ENCODE measurements at places on chromosomes 5 and 9. TPM values are rescaled to one million over a fixed set of nuclear protein-coding genes. Genes with fewer than 3 reads are reported as not detected.
A peak's percentile ranks its signal among the peaks of the same experiment; 100 is the strongest.

DNA sequence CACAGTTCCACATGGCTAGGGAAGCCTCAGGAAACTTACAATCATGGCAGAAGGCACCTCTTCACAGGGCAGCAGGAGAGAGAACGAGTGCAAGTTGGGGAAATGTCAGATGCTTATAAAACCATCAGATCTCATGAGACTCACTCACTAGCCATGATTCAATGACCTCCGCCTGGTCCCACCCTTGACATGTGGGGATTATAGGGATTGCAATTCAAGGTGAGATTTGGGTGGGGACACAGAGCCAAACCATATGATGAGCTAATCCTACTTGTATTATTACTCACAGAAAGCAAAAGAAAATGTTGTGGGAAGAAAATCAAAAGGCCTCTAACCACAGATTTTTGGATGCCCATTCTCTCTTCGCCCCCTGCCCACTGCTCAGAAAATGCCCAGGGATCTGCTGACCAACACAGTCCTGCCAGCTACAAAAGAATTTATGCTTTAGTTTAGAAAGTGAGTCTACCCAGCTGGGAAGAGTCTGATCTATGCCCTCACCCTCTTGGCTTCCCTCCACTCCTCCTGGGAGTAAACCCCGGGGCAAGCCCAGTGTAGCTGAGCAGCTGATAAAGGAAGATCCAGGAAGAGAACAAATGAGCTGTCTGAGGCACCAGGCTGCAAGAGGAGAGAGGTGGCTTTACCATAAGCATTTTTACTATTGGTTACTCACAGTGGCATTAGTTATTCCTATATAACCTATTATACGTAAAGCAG lies 53.1 kb downstream of the RNF130 start:
- H3K4me3 ChIP-seq: no peak overlapping the region
- H3K4me1 ChIP-seq: no peaks in the 10 kb centered on the region
- H3K36me3 ChIP-seq: no peaks in the 10 kb centered on the region
- no peaks in the 10 kb centered on the region for H3K27me3 ChIP-seq

DNA sequence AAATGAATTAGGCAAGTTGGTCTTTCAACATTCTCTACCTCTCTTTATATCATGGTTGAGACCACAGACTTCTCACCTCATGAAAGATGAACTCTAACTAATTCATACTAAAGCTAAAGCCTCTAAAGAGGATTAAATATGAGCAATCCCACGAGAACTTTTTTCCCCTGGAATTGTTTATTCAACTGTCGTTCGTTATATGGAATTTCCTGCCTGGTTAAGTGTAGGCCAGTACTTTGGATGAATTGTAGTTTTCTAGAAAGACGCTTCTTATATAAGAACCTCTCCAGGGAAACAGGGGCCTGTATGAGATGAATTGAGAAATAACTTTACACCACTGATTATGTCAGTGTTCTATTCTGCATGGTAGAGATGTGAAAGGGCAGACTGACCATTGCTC lies 42.9 kb downstream of the PDCD1LG2 start:
- H3K4me3 ChIP-seq: no peak overlapping the region
- peaks cover 34% of the 10 kb centered on the region for H3K27me3 ChIP-seq
- no peak overlapping the region for H3K27ac ChIP-seq
- no peaks in the 10 kb centered on the region for H3K4me1 ChIP-seq
- DNase-seq: no peak

The ZNF618 gene
- 18.0 TPM for total RNA-seq

- H3K36me3 ChIP-seq: peaks cover 5% of the 10 kb centered on the region
- no peak for DNase-seq
- peaks cover 27% of the 10 kb centered on the region for H3K4me1 ChIP-seq
- peak overlapping the region; percentile 52 for H3K4me3 ChIP-seq
- no peaks in the 10 kb centered on the region for H3K27me3 ChIP-seq
Measured at GRCh38 chr9:131677444-131678180, 62.3 kb downstream of the RAPGEF1 start.

DNA sequence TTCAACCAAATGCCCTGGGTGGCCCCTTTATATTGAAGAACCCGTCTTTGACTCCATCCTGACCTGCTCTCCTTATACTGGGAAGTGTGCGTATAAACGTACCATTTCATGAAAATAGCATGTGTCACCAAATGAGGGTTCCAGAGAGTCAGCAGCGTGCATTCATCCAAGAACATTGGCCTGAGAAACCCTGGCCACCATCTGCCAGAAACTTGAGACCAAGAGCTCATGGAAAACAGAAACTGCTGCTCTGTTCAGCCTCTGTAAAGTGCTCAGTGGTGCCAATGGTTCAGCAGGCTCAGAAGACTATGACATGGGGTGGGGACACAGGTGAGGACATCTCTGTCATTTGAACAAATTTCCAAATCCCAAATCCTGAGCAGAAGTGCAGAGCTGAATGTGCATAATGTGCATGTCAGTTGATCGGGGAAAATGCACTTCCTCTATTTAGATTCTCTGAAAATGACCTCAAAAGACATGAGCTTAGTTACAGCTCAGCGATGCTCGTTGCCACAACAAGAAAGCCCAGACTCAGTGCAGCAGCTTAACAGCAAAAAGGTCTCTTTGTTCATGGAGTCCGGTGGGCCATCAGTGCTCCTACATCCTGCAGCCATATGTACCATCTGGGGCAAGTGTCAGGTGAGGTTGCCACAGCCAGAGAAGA lies 176.1 kb downstream of the ATPSCKMT start:
- DNase-seq: no peak
- no peak overlapping the region for H3K27ac ChIP-seq
- H3K27me3 ChIP-seq: peaks cover 47% of the 10 kb centered on the region
- no peaks in the 10 kb centered on the region for H3K4me1 ChIP-seq
- H3K4me3 ChIP-seq: no peak overlapping the region

- H3K27me3 ChIP-seq: peaks cover 91% of the 10 kb centered on the region
- no peaks in the 10 kb centered on the region for H3K4me1 ChIP-seq
- H3K4me3 ChIP-seq: peak overlapping the region; percentile 54
- DNase-seq: peak; percentile 33
- no peaks in the 10 kb centered on the region for H3K36me3 ChIP-seq
Measured at GRCh38 chr9:109640580-109641371, 139.2 kb upstream of the PALM2AKAP2 start.

GRCh38 chr9:136965771-136966484 lies 11.4 kb upstream of the PTGDS start:
- no peaks in the 10 kb centered on the region for H3K4me1 ChIP-seq
- peaks cover 11% of the 10 kb centered on the region for H3K36me3 ChIP-seq
- DNase-seq: no peak
- H3K4me3 ChIP-seq: no peak overlapping the region
- H3K27ac ChIP-seq: no peak overlapping the region
- no peaks in the 10 kb centered on the region for H3K27me3 ChIP-seq

The PRLR gene
- total RNA-seq: 1.2 TPM

DNA sequence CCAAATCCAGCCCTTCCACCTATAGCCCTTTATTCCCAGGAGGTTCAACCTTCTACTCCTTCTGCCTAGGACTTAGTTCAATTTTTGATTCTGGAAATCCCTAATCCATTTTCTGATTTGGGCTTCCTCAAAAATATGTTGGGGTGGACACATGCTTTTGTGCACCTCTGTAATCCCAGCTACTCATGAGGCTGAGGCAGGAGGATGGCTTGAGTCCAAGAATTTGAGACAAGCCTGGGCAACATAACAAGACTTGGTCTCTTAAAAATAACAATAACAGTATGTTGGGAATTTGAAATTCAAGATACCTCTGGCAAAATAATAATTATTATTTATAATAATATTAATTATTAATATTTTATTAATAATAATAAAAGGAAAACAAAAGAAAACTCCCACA lies 188.7 kb upstream of the TLE4 start:
- no peaks in the 10 kb centered on the region for H3K27me3 ChIP-seq
- H3K4me1 ChIP-seq: no peaks in the 10 kb centered on the region
- DNase-seq: no peak
- no peak overlapping the region for H3K4me3 ChIP-seq

- no peaks in the 10 kb centered on the region for H3K27me3 ChIP-seq
- no peaks in the 10 kb centered on the region for H3K4me1 ChIP-seq
- no peak overlapping the region for H3K4me3 ChIP-seq
- no peak for DNase-seq
Measured at GRCh38 chr5:125785407-125785806, 637.8 kb upstream of the GRAMD2B start.

DNA sequence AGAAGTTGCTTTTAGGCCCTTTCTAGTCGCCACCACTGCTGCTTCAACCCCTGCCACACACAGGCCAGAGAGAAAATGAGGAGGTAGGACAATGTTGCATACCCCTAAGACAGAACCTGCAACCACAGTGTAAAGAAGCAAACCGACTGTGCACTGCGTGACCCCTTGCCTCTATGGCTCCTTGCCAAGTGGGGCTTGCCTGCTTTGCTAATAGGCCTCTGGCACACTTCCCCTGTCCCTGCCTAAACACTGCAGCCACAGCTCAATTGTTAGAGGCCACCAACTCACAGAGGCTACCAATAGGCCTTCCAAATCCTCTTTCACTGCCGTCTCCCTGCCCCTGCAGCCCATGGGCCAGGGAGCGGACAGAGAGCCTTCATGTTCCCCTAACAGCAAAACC lies 280.1 kb downstream of the CDH10 start:
- H3K36me3 ChIP-seq: no peaks in the 10 kb centered on the region
- H3K27ac ChIP-seq: no peak overlapping the region
- no peak overlapping the region for H3K4me3 ChIP-seq
- no peaks in the 10 kb centered on the region for H3K4me1 ChIP-seq
- H3K27me3 ChIP-seq: no peaks in the 10 kb centered on the region

The AMBP gene
- 2.7 TPM for total RNA-seq

- peaks cover 57% of the 10 kb centered on the region for H3K27me3 ChIP-seq
- no peak overlapping the region for H3K4me3 ChIP-seq
- no peaks in the 10 kb centered on the region for H3K4me1 ChIP-seq
- no peak overlapping the region for H3K27ac ChIP-seq
- DNase-seq: no peak
Measured at GRCh38 chr9:124469011-124469832, 19.0 kb downstream of the ADGRD2 start.

The PCDHAC1 gene
- 3.7 TPM for total RNA-seq

DNA sequence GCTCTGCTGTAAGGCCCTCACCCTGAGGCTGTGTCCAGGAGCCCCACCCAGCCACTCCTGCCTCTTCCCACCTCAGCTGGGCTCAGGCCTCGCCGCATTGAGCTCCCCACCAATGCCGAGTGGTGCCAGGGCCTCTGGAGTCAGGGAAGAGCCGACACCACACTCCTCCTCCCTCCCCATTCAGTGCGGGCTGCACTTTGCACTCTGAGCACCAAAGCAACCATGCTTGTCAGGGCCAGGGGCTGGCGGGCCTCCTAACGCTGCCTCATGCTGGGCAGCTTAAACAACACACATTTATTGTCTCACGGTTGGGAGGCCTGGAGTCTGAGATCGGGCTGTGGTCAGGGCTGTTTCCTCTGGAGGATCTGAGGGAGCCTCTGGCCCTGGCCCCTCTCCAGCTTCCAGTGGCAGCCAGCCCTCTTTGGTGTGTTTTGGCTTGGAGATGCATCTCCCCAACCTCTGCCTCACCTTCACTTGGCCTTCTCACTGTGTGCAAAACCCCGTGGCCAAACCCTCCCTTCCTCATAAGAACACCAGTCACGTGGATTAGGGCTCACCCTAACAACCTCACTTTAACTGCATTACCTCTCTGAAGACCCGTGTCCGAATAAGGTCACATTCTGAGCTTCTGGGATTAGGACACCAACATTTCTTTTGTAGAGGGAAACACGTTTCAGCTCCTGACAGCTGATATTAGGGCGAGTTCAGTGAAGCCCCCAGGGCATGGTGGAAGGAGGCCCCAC lies 157.8 kb downstream of the MED10 start:
- H3K4me3 ChIP-seq: no peak overlapping the region

All from Calu3 (cell line).